Stimulated activated CD8-positive, alpha-beta memory T cell treated with anti-CD3 and anti-CD28 coated beads, Interleukin-4, amount 100 ng/mL, for 1 hour (primary cell): ENCODE measurements at places on chromosomes 4 and X.

DNA sequence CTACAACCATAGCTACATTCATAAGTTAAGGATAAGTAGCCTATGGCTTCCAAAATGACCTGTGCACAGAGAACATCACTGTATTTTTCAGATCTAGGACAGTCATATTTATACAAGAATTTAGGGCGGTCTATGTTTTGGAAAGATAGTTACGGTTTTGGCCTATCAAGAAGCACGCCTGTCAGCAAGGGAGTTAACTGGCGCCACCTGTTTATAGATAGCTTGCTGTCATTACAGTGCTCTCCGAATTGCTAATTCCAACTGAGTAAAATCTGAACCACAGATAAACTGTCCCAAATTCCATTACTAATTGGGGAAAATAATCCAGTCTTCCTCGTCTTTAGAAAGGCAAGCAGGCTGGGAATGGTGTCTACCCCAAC, 646 bp downstream of the ABCB7 start:
- DNase-seq = no peak

DNA sequence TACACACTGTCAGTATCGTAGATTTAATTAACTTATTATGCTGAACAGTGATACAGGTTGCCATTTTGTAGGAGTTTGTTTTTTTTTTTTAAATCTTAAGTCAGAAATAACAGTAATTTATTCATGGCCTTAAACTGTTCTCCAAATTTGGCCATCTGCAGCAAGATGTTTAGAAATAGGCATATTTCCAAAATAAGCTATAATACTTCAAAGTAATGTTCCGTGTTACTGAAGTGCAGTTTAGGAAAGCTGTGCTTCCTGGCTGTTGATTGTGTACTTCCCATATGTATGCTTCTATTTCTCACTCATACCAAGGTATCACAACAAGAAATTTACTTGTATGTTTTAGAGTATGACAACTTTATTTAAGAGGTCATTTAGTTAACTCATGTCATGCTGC, 28.9 kb downstream of the CPEB2 start:
- no peak for DNase-seq

DNA sequence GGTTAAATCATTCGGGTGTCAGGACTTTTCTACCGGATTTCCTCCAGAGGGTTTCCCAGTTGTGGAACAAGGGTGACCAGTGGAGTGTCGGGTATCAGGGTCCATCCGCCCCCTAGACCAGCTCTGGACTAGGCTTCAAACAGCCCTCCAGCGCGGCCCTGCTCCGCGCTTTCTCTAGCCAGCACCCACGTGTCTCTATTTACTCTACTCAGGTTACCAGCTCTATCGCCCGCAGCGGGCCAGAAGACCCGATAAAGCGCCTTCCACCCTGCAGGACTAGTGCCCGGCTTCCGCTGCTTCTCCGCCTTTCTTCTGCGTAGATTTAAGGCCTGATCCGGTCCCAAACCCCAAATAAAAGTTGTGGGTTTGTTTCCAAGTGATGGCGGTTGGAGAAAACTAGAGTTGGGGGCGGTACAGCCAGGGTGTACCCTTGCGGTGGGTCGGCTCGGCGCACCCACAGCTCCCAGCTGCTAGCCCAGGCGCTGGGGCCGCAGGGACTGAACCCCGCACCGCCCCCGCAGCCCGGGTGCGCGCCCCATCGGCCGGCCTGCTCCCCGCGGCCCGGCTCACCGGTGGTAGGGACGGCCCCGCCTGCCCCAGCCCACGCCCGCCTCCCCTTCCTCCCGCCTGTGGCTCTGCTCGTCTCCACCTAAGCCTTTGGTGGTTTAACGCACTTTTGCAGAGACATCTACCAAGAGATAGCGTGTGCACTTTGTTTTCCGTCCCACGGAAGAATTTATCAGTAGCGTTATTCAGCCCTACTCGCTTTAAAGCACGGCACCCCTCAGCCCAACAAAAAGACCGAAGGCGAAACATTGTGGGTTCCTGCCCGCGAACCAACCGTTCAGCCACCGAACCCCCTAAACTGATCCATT, 2.1 kb downstream of the LEF1 start:
- DNase-seq = no peak

- no peak for DNase-seq
These were observed 11.4 kb upstream of the GPR34 start for GRCh38 chrX:41677183-41678060.

DNA sequence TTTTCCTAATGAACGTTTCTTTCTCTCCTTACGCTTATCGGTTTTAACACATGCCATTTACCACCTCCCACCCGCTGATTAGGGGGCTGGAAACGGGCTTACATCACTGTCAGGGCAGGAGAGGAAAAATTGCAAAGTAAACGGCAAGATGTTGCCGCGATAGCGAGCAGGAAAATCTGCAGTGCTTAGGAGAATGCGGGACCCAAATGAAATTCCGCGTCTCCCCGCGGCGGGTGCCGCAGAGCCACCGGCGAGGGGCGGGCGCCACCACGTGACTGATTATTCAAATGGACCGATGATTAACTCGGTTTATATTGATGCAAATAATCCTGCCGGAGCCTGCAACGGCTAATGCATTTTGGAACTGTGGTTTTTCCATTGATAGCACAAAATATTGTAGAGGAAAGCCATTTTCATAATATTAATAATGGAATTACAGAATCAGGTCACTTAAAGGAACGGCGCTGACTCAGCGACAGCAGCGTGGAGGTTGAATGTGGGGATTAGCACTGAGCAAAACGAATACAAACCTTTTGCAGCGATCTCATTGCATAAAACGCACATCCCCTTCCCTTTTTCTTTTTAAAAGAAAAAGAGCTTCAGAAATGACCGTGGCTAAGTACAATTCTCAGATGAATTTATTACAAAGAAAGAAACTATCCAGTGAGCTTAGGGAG, 224.2 kb downstream of the STIM2 start:
- no peak for DNase-seq

- no peak for DNase-seq
These were observed 275.2 kb upstream of the EDA2R start for GRCh38 chrX:66914080-66914479.

- DNase-seq = no peak
These were observed 22.2 kb downstream of the DTHD1 start for GRCh38 chr4:36303426-36304137.

GRCh38 chrX:65689377-65689776, 21.9 kb downstream of the MSN start:
- no peak for DNase-seq

- no peak for DNase-seq
These were observed 112.4 kb upstream of the CXCL13 start for GRCh38 chr4:77493120-77493752.

- DNase-seq = no peak
These were observed 15.8 kb upstream of the SFRP2 start for GRCh38 chr4:153804722-153805121.

DNA sequence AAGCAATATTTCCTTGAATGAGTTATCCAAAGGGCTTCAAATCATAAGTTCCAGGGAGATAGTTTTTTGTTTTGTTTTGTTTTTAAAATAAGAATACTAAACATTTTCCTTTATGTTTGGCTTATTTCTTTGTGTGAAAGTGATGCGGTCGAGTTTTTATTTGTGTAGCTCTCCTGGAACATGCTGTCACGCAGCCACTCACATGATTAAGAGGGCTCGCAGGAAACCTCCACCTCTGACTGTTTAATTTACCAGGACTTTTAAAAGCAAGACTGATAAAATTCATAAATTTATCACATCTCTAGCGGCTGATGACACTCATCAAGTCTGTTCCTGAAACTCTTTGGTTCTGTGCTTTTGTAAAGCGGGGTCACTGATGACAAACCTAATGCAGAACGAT, 48.9 kb upstream of the HAND2 start:
- no peak for DNase-seq

DNA sequence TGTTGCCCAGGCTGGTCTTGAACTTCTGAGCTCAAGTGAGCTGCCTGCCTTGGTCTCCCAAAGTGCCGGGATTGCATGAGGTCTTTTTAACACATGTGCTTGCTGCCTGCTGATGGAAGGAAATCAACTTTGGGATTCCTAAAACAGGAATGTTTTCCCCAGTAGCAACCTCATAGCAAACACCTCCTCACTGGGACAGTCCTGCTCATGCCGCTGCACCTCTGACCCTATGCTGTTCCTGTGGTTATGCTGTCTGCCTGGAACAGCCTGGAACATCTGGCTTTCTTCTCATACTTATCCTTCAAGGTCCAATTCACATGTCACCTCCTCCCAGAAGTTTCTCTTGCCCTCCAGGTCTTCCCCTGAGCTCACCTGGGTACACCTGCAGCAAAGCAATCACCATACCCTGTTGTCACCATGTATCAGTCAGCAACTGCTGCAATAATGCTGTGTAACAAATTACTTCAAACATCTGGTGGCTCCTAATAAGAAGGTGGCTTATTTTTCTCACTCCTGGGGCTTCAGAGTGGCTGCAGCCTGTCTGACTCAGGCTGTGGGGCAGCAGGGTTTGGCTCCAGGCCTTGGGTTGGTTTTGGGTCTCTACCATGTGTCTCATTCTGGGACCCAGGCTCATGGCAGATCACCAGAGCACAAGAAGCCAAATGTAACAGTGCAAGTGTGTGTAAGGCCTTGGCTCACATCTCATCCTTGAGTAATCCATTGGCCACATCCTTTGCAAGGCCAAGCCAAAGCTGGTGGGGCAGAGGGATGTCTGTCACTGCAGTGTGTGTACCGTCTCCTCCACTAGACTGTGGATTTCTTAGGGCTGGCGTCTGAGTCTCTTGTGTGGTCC, 59.4 kb upstream of the SORCS2 start:
- no peak for DNase-seq

DNA sequence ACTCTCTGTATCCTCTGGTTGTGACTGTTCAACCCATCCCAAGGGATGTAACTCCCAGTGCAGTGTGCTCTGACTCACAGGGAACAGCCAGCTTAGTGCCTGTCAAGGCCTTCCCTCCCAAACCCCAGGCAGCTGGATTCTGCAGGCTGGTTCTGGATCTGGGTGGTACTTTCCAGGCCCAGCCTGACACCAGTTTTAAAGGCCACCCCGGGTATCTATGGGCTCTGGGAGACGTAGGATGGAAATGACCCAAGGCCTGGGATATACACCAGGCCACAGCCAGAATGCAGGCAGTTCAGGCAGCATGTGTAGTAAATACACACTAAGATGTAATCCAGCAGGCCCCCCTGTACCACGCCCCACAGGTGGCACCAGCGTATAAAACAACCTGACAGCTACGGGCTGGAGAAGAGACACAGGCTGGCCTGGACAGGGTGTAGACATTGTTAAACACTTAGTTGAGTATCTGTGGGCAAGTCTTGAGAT, 64.2 kb downstream of the SPINK2 start:
- no peak for DNase-seq

GRCh38 chr4:84451546-84451945, 47.5 kb downstream of the NKX6-1 start:
- no peak for DNase-seq

- no peak for DNase-seq
These were observed 44.0 kb downstream of the SLC25A5 start for GRCh38 chrX:119512146-119512800.

GRCh38 chrX:13923845-13924244, 105.8 kb downstream of the GEMIN8 start:
- no peak for DNase-seq

DNA sequence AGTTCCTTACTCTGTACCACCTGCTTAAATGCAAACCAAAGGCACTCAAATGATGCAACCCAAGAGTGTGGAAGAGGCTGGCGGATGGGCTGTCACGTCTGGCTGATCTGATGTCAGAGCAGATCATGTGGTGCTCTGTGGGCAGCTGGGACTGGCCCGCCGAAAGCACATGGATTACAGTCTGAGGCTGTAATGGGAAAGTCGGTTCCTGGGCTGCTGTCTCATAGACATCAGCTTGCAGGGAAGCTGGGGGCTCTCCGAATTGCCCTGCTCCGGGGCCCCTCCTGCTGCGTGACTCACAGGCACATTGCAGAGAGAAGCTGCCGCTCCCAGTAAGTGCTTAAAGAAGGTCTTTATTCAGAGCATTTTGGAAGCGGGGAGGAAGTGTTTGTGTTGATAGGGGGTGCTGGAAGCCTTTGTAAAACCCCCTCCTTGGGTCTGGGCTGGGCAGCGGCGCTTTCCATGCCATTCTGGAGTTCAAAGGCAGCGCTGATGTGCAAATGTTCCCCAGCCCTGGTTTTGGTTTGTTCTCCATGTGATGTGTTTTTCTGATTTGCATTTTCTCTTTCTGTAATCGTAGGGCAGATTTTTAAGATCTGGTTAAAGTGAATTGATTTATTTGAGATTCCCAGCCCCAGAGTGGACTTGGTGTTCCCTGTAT, 181.1 kb downstream of the LARP7 start:
- DNase-seq = no peak

GRCh38 chr4:98518559-98519267, 139.7 kb downstream of the TSPAN5 start:
- DNase-seq = no peak

- no peak for DNase-seq
These were observed 164.1 kb downstream of the PPP3CA start for GRCh38 chr4:101183221-101183620.

- DNase-seq = no peak
These were observed 31.1 kb upstream of the SH3D19 start for GRCh38 chr4:151356510-151356909.

DNA sequence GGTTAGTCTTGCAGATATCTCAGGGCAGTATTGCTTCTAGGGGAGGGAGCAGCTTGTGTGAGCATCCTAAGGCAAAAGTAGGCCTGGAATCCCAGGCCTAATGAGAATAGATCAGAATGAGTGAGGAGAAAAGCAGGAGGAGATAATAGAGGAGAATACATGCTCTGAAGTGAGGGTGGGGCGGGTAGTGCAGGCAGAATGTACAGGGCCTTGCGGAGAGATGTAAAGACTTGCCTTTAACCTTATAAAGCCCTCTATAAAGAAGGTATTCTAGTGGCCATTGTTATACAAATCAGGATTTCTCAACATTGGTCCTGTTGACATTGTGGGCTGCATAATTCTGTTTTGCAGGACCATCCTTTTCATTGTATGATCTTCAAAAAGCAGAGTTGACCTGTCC, 855.3 kb downstream of the PCDH7 start:
- no peak for DNase-seq
